GM13977 (cell line): ENCODE measurements at places on chromosomes 2 and 18.

- DNase-seq, result no peak
Measured at GRCh38 chr2:105788670-105789290, 44.1 kb downstream of the NCK2 start.

DNA sequence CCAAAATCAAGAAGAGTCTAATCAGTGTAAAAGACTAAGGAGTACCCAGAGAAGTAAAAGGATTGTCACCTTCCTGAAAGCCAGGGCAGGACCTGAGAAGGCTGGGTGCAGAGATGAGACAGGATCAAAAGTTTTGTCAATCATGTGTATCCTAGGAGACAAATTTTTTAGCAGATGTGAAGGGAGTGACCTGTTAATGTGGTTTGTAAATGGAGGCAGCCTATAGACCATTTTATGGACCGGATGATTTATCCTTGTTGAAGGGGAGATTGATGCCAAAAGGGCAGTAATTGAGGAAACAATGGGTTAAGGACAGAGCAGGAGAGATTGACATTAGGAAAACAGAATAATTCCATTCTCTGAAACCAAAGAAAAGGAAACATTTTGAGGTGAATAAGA is 813 bp downstream of the NDC80 start:
- no peak for DNase-seq

DNA sequence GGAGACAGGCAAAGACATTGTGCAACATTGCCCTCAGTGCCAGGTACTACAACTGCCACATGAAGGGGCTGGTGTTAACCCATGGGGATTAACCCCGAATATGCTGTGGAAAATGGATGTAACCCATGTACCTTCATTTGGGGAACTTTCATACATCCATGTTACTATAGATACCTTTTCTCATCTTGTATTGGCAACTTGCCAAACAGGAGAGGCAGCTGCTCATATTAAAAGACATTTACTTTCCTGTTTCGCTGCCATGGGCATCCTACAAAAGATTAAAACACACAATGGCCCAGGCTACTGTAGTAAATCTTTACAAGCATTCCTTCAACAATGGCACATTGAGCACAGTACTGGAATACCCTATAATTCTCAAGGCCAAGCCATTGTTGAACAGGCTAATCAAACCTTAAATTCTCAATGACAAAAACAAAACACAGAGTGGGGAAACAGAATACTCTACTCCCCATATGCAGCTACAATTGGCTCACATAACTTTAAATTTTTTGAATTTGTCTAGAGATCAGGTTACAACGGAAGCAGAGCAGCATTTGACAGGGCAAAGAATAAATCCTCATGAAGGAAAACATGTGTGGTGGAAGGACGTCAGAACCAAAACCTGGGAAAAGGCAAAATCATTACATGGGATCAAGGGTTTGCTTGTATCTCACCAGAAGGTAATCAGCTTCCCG is 1723.5 kb upstream of the LRRTM1 start:
- DNase-seq, result no peak

DNA sequence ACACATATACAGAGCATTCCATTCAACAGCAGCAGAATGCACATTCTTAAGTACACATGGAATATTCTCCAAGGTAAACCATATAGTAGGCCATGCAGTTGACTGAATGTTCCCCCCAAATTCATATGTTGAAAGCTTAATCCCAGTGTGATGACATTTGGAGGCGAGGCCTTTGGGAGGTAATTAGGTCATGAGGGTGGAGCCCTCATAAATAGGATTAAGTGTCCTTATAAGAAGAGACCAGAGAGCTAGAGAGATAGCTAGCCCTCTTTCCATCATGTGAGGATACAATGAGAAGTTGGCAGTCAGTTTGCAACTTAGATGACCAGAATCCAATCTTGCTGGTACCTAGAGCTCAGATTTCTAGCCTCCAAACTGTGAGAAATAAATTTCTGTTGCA is 27.6 kb downstream of the TMEM185B start:
- DNase-seq, result no peak

DNA sequence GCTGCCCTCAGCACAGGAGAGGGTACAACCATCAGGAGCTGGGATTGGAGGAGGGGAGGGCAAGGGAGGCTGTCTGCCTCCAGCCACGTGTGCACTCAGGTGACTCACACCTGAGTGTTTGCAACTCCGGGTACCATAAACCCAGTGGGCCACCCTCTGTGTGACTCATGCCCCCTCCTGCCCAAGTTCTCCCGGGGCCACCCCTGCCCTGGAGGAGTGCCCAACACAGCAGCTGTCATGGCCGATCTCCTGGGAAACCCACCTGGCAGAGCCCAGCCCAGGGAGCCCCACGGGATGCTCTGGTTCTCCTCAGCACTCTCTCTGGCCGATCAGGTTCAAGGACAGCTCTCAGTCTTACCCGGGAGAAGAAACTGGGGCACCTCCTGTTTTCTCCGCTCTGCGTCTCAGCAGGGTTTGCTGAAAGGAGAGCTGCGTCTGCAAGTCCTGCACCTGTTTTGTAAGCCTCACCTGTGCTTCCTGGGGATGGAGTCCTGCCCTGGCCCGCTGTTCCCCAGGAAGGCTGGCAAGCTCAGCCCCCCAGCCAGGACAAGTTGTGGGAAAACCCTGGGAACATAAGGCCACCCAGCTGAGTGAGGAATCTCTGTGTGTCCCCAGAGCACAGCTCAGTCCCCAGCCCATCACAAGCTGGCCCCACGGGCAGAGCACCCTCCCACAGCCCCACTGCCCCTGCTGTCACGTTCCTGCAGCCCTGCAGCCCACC is 44.0 kb upstream of the UBE2F start:
- DNase-seq, result no peak

GRCh38 chr2:224354632-224355211 is 47.2 kb downstream of the FAM124B start:
- no peak for DNase-seq

DNA sequence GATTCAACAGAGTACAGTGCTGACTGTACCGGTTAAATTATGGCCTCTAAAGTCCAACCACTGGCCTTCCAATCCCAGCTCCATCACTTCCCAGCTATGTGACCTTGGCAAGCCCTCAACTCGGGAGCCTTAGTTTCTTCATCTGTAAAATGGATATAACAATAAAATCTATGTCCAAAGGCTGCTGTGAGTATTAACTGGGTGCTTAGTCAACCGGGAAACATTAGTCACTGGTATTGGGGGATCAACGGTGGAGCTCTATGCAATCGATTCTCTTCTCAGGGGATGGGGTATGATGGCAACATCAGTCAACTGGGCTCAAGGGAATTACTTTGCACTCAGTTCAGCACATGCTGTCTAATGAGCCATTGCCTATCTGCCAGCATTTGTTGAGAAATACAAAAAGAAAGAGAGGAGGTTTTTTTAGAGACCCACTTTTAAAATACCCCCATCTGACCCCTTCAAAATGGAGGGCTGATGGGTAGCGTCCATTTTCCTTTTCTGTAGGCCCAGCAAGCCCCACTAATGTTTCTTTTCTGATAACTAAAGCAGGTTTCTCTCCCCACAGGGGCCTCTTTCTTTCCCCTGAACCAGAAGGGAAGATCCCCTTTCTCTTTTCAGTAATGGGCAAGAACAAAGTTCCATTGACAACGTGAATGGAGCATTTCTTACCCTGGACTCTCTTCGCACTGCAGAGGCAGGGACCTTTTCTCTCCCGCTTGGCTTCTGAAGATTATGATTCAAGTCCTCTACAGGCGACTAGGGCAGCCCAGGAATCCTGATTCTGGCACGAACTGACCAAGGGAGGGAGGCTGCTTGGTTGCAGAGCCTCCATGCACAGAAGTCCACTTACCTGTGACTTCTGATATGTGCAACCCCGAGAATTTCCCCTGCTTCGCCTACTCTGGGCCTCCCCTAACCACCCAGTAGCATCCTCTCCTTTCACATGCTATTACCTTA is 8.7 kb upstream of the AGFG1 start:
- DNase-seq, result peak; percentile 59

GRCh38 chr2:88615822-88616221 is 11.4 kb downstream of the EIF2AK3 start:
- DNase-seq, result peak; percentile 23

DNA sequence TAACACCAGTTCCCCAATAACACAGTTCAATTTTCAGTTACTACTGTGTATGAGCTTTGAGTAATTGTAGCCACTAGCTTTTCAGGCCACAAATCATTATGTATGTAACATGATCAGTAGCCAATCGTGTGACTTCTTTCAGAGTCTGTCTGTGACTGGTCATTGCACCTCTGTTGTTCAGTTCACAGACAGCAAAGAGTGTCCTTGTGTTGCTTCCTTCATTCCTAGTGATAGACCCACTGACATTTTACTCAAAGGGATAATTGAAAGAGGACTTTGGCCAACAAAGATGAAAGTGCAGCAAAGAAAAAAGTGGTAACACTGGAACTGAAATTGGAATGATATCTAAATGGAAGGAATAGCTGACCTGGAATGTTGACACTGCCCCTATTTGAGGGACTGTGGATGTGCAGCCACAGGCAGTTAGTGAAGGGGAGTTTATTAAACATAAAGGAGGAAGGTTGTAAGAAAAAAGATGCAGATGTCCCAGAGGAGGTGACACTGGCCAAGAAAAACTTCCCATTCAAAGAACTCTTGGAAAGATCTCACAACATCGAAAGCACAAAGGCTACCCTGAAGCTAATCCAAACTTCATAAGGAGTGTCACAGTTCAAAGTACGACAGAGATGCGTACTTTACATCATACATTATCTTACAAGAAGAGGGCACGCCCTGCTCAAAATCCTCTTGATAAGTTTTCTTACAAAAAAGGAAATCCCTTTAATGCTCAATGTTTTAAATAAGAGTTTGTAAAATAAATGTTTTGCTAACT is 19.3 kb downstream of the TTC39C start:
- no peak for DNase-seq

- DNase-seq, result no peak
Measured at GRCh38 chr2:215479536-215480240, 43.8 kb upstream of the FN1 start.

- peak; percentile 11 for DNase-seq
Measured at GRCh38 chr2:118061135-118061955, 26.9 kb upstream of the INSIG2 start.

GRCh38 chr2:233250985-233251305 is 528 bp upstream of the ATG16L1 start:
- DNase-seq, result no peak
